Stimulated activated CD4-positive, alpha-beta T cell treated with anti-CD3 and anti-CD28 coated beads, Interleukin-15, amount 100 ng/mL, for 1 hour (primary cell): ENCODE measurements at places on chromosomes 11 and 22.

GRCh38 chr11:67584881-67585873, 1.6 kb downstream of the GSTP1 start:
- DNase-seq, result no peak

GRCh38 chr22:50630376-50630775, 2.4 kb upstream of the ARSA start:
- no peak for DNase-seq

- DNase-seq, result no peak
Measured at GRCh38 chr11:57536947-57537619, at the start of gene SMTNL1. Gene SMTNL1, plus strand, starts transcription at chr11:57537595. Its CDS starts 5,048 bp downstream, at chr11:57542643.

DNA sequence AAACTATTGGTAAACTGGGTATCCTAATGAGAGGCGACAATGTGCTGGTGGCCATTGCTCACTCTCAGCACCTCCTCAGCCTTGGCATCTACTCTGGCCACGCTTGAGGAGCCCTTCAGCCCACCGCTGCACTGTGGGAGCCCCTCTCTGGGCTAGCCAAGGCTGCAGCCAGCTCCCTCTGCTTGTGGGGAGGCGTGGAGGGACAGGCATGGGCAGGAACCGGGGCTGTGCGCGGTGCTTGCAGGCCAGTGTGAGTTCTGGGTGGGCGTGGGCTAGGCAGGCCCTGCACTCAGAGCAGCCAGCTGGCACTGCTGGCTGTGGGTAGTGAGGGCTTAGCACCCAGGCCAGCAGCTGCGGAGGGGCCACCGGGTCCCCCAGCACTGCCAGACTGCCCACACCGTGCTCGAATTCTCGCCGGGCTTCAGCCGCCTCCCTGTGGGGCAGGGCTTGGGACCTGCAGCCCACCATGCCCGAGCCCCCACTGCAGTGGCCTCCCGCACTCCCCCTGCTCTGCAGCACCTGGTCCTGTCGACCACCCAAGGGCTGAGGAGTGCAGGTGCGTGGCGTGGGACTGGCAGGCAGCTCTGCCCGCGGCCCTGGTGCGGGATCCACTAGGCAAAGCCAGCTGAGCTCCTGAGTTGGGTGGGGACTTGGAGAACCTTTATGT, 575.9 kb upstream of the ANO3 start:
- DNase-seq, result no peak

- DNase-seq, result no peak
Measured at GRCh38 chr11:125164422-125165110, at the start of gene PKNOX2. Gene PKNOX2, plus strand, starts transcription at chr11:125164751. Its CDS starts 186,555 bp downstream, at chr11:125351306.

GRCh38 chr11:70525466-70525865, 127.1 kb downstream of the CTTN start:
- no peak for DNase-seq

- DNase-seq, result peak; percentile 14
Measured at GRCh38 chr11:82867495-82868082, 32.6 kb downstream of the PRCP start.
